NT2/D1 (cell line): ENCODE measurements at places on chromosomes 13 and 19.

GRCh38 chr19:13036366-13036976, 41.2 kb downstream of the NFIX start:
- DNase-seq, result no peak

DNA sequence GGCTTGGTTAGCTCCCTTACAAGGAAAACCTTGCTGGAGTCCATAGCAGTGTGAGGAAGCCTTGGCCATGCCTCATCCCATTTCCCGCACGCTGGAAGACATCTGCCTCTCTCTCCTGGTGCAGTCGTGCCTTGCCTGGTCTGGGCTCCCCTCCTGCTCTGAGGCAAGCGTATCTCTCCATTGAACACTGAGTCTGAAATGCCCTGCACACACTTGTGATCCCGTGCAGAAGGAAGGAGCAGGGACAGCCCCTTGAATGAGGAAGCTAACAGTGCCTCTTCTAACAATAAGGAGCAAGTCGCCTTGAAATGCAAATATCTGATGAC, 407 bp upstream of the ZNF440 start:
- no peak for DNase-seq

- DNase-seq, result no peak
These were observed 34.7 kb upstream of the IRS2 start for GRCh38 chr13:109821103-109821502.

DNA sequence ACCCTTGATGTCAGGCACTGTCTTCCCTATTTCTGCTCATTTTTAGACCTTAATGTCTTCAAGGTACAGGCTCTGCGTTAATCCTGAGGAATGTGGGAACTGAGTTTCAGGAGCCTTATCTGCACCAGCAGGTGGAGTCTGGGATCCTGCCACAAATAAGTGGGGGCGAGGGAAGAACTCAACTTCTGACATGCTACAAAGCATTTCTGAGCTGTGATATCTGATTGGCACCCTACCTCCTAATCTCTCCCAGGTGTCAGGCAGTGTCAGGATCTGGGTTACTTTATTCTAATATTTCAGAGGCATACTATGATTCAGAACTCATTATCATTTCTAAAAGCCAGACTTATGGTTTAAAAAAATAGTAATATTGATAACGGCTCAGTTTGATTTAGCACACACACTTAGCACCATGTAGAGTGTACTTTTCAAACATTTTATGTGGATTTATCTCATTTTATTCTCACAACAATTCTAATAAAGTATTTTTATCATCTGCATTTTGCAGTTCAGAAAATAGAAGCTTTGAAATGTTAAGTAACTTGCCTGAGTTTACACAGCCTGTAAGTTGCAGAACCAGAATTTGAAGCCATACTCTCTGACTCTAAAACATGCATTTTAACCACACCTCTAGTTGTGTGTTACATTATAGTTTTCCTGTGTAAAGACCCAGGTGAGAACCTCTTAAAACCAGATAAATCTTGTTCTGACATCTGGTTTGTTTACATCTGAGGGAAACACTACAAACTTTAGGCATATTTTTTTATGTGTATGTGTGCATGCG, 358.6 kb downstream of the TDRD3 start:
- DNase-seq, result no peak

DNA sequence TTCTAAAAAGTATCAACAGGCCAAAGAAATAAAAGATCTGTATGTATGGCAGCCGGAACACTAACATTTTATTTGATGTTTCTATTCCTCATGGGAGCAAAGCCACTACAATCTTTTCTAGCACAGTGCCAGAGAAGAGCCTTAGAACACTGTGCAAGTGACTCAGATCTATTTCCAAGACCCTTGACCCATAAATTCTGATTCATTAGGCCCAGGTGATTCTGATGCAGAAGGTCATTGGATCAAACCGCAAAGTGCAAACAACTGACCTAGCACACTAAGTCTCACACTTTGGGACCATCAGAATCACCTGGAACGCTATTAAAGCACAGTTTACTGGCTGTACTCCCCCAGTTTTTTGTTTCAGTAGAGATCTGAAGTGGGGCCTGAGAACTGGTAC, 87.6 kb downstream of the MYCBP2 start:
- DNase-seq, result no peak

DNA sequence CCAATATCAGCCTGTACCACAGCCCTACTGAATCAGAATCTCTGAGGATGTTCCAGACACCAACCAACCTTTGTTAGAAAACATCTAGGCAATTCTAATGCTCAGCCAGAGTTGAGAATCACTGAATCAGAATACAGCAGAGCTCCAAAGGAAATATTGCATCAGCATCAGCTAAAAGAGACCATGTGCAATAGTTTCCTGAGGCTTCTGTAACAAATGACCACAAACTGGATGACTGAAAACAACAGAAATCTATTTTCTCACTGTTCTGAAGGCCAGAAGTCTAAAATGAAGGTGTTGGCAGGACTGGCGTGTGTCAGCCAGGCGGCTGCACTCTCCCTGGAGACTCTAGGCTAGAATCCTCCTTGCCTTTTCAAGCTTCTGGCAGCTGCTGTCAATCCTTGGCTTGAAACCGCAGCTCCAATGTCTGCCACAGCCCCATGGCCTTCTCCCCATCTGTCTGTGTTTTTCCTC, 1.2 kb upstream of the DCT start:
- DNase-seq, result no peak

- DNase-seq, result no peak
These were observed 5.6 kb downstream of the INAFM1 start for GRCh38 chr19:47280183-47280797.

- no peak for DNase-seq
These were observed 32.7 kb downstream of the CLEC17A start for GRCh38 chr19:14615623-14616022.

DNA sequence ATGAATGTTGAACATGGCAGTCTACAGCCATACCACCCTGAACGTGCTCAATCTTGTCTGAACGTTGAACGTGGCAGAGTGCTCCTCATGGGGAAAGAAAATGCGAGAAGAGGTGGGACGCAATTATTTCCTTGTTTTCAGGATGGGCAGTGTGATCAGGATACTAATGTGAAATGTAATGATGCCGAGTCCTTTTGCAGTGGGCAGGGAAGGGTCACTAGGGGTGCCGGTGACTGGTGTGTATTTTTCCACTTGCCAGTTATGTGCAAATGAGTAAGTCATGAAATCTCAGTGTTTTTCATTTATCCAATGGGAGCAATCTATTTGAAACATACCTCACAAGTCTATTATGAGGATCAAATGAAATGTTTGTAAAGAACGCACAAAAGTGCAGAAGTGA, 84.8 kb downstream of the LNX2 start:
- no peak for DNase-seq

GRCh38 chr19:18430417-18431144, 7.4 kb downstream of the ISYNA1 start:
- DNase-seq, result no peak

DNA sequence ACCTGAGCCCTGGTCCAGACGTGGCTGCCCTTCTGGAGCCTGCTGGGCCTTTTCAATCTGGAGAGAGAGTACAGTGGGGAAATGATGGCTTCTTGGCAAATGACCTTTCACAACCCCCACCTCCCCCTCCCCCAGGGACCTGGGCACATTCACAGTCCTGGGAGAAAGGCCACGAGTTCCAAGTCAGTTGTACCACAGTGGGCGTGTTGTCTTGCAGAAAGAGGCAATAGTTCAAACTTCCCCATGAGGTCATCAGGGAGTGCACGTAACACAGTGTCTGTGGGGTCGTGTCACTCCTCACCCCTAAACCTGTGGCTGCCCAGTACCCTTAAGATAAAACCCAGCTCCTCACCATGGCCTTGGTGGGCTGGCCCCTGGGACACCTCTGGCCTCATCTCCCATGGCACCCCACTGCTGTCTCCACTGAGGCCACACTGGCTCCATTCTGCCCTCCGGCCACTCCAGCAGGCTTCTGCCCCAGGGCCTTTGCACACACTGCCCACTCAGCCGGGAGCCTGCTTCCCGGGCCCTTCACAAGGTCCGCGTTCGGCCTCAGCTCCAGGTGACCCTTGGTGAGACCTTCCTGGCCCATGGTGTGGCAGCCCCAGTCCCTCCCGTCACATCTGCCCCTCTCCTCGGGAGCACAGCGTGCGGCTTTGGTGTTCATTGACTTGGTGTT, 13.3 kb downstream of the PLIN4 start:
- DNase-seq, result no peak
